ENCODE measurements at places on chromosomes 6 and 20. TPM values are rescaled to one million over a fixed set of nuclear protein-coding genes. Genes with fewer than 3 reads are reported as not detected.

DNA sequence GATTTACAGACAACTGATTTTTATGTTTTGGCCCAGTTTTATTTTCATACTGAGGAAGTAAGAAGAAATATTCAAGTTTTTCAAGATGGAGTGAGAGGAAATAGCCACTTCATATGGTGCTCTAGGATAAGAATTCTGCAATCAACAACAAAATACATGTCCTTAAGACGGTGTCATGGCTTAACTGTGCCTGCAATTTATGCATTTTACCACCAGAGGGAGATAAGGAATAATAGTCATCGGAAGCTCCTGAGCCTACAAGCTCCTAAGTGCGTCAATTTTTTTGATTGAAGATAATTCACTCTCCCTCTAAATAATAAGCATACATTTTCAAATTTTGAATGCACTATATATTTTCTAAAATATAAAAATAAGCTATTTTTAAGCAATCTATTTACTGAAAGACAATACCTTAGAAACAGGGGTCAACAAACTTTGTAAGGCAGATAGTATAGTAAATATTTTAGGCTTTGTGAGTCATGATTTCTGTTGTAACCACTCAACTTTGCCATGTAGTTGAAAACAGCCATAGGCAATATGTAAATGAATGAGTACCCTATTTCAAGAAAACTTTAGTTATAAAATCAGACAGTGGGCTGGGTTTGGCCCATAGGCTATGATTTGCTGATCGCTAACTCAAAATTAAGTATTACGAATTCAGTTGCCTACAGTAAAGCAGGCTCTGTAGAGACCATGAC is 230.9 kb upstream of the DTNBP1 start:
- no peak for DNase-seq

GRCh38 chr6:161536224-161536630 is 262.4 kb upstream of the AGPAT4 start:
- DNase-seq = no peak

GRCh38 chr6:158016571-158017383 is 35.1 kb downstream of the SYNJ2 start:
- peak; percentile 54 for DNase-seq

GRCh38 chr6:109282756-109283155 is 99.5 kb downstream of the CD164 start:
- no peak for DNase-seq

DNA sequence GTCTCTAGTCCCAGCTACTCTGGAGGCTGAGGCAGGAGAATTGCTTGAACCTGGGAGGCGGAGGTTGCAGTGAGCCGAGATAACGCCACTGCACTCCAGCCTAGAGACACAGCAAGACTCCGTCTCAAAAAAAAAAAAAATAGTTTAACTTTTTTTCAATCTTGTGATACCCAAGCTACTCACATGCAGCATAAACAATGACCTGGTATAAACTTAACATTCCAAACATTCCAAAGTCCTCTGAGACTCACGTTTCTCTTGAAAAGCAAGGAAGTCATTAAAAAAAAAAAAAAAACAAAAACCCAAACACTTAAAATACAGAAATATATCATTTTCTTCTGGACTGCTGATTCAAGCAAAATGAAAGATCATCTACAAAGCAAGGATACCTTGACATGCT is 14.3 kb downstream of the CRNKL1 start:
- DNase-seq = peak; percentile 50

- DNase-seq = no peak
Measured at GRCh38 chr6:44737829-44738528, 350.5 kb downstream of the CDC5L start.

DNA sequence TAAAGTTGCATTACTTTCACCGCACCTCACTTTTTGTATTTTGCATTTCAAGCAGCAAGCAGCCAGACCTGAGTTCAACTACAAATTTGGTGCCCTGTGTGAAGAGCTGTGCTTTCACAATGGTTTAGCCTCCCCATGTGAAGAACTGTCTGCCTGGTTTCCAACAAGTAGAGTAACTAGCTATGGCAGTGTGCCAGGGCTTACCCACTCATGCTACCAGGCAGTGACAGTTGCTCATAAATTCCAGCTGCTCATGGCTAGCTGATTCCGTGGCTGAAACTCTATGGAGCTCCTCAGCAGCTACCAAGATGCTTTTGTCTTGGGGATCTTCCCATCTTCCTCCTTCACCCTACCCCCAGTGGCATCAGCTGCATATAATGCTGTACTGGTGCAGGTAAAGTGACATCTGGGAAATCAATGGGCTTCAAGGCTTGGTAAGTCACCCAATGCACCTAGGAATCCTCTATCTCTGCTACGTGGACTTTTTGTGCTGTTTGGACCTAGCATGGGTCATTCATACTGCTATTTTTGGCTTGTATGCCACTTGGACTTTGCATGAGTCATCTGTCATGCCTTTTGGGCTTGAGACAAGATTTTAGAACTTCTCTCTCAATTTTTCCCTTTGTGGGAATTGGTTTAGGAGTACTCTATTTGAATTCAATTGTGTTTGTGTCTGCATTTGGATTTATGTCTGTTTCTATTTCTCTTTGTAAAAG is 176.5 kb upstream of the GJE1 start:
- peak; percentile 43 for DNase-seq

DNA sequence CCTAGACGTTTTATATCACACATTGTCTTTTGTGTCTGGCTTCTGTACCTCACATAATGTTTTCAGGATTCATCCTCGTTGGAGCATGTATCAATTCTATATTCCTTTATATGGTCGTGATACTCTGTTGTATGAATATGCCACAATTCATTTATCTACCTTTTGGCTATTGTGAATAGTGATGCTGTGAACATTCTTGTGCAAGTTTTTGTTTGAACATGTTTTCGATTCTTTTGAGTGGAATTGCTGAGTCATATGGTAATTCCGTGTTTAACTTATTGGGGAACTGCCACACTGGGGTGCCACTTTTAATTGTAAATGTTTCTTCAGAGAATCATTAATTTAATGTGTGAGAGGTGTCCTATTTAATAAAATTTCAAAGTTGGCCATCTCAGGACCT is 101.2 kb downstream of the SLC35B3 start:
- DNase-seq = no peak

GRCh38 chr6:101294676-101295075 is 98.8 kb upstream of the GRIK2 start:
- DNase-seq = no peak

- no peak for DNase-seq
Measured at GRCh38 chr6:51562198-51562597, 525.2 kb downstream of the PKHD1 start.

GRCh38 chr6:4902363-4902762 is 101.5 kb downstream of the RPP40 start:
- DNase-seq = no peak

DNA sequence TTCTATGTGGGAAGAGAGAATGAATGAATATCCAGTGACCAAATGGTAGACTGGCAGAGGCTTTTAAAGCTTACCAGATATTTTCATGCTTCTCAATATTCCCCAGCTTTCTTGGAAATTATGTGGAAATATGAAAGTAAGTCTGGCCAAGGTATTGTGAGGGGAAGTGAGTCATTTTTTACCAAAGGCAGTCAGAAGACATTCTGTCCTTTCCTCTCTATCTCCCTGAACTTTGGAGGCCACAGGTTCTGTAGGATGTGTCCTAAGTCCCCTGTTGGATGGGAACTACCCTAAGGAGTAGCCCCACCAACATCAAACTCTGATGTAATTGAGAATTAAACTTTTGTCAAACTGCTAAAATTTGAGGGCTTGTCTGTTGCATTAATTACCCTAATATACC is 593.8 kb upstream of the NRSN1 start:
- DNase-seq = peak; percentile 26

- DNase-seq = no peak
Measured at GRCh38 chr20:49460916-49461315, 21.6 kb downstream of the KCNB1 start.

Gene SUPT3H
- 2.9 TPM for total RNA-seq

Gene LAMA2
- total RNA-seq = 31.1 TPM
